RWPE1 (cell line): ENCODE measurements at places on chromosomes 6 and 20.
A peak's percentile ranks its signal among the peaks of the same experiment; 100 is the strongest.

GRCh38 chr6:56793938-56794337 is 151.2 kb upstream of the DST start:
- DNase-seq = no peak

DNA sequence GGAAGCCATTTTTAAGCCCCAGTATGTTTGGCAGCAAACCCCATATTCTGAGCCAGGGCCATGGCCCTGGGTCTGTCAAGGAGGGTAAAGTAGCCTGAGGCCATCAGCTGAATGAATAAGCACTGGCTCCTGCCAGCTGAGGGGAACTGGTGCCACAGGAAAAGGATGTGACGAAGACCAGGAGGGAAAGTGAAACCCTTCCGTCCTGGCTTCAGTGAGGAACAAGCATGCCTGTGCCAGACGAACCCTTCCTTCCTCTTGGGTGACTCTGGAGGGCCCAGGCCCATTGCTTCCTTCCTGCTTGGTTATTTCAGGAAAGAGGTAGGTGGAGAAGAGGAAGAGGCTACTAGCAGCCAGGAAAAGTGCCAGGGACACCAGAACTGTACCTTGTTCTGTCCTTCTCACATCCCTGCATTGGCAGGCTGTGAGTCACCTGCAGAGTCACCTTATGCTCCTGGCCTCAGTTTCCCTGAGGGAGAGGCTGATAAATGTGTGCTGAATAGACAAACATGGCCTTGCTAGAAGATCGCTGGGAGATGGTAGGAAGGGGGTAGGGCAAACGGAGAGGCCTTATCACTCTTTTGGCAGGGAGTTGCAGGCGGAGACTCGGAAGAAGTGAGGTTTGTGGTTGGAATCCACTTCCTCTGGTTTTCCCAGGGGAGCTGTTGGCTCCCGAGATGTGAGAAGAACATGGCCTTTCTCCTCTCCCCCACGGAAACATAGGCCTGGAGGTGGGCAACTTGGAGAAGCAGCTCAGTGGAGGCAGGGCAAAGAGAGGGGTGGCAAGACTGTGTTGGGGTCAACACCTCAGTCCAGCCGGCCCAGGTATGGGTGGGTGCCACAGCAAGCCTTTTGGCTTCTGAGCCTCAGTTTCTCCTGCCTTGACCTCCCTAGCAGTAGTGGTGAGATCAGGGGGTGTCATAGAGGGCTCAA is 37.4 kb downstream of the COX4I2 start:
- peak; percentile 84 for DNase-seq

GRCh38 chr6:74551896-74552295 is 654.0 kb downstream of the COL12A1 start:
- no peak for DNase-seq

DNA sequence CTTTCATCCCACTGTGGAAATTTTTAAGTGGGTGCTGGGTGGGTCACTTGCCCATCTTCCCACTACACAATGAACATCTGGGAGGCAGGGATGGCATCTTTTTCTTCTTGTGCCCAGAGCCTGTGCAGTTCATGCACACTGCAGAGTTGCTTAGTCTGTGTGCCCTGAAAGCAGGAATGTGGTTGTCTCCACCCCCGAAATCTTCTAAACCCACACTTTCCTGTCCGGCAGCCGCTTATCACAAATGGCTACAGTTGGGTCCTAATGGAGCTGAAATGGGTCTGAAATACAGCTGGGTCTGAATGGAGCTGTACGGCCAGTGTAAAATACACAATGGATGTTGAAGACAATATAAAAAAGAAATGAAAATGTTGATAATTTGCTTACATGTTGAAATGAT is 112.1 kb upstream of the PMEPA1 start:
- no peak for DNase-seq

DNA sequence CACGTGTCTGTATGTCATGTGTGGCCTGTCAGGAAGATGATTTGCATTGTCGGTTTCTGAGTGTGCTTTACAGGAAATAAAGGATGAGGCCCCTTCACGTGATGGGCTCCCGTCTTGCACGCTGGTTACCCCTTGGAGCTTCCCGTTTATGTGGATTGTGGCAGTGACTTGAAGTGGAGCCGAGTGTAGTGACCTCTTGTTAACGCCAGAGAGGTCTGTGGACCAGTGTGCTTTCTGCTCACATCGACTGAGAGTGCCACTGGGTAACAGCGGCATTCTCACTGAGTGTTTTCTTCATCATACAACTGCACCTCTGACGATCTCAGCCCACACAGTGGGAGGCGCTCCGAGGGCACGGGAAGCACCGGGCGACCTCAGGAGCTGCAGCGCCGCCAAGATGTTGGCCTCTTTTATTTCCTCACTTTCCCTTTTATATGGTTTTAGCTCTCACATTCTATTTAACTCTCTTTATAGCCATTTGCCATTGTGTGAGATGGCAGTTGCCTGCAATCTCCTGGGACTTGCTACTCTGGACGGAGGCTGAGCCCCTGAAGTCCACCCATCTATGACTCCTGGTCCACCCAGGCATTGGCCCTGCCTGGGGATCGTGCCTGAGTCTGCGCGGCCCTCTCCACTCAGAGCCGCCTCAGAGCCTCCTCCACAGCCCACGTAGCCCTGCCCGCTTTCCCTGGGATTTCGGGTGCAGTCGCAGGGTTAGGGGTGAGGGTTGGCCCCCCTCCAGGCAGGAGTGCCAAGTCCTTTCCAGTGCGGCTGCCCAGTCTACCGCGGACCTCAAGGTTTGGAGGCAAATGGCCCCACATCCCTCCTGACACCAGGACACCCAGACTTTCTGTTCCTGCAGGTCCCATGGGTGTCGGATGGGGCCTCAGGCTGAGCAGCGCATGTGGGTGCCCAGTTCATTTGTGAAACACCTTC is 238.9 kb downstream of the ERMARD start:
- no peak for DNase-seq

- no peak for DNase-seq
Observed at GRCh38 chr20:35225319-35226125, 968 bp upstream of the MMP24 start.

DNA sequence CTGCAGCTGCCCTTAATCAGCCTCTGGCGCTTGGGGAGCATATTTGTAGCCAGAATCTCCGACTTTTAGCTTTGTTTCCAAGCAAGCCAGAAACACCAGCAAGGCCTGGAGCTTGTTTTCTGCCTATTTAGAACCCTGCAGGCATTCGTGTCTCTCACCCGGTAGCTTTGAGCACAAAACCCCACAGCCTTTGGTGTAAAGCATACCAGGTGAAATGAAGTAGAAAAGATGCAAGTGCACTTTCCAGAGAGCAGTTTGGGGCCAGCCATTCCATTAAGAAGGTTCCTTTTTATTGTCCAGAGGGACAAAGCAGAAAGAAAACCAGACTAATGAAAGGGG is 736 bp downstream of the FAM217B start:
- DNase-seq = no peak

GRCh38 chr6:84260926-84261325 is 33.5 kb upstream of the CEP162 start:
- DNase-seq = no peak
